ENCODE measurements at places on chromosomes 2 and 18.

DNA sequence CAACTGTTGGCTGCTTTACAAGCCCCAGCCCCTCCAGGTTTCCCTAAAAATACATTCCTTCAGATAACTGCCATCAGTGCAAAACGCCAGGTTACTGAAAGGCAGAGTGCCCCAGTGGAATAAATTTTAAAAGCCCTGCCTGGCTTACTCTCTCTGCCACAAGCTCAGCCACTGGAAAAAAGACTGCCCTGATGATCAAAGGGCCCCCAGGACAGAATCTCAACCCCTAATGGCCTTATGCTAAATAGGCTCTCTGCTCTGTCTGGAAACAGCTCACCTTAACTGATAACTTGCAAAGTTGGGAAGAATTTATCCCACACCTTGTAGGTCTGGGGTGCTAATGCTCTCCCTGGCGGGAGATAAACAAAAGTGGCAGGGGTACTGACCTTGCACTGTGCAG, 33.9 kb downstream of the CFAP53 start:
- DNase-seq = no peak

- DNase-seq = no peak
Observed at GRCh38 chr2:113134717-113135116, 7.3 kb downstream of the IL1RN start.

- no peak for DNase-seq
Observed at GRCh38 chr2:67499989-67500388, 102.9 kb downstream of the ETAA1 start.

- DNase-seq = no peak
Observed at GRCh38 chr2:102451968-102452367, 21.1 kb upstream of the SLC9A4 start.

- DNase-seq = no peak
Observed at GRCh38 chr2:46148369-46148736, 148.9 kb upstream of the EPAS1 start.

- no peak for DNase-seq
Observed at GRCh38 chr2:214566457-214566856, 155.6 kb downstream of the VWC2L start.

- no peak for DNase-seq
Observed at GRCh38 chr2:230023313-230023712, 45.4 kb downstream of the SLC16A14 start.

GRCh38 chr2:29262681-29263260, 147.6 kb downstream of the CLIP4 start:
- DNase-seq = no peak

Data from activated CD8-positive, alpha-beta memory T cell treated with anti-CD3 and anti-CD28 coated beads for 1 hour (primary cell).